Activated CD4-positive, CD25-positive, alpha-beta regulatory T cell (primary cell): ENCODE measurements at places on chromosomes 16 and 17.

DNA sequence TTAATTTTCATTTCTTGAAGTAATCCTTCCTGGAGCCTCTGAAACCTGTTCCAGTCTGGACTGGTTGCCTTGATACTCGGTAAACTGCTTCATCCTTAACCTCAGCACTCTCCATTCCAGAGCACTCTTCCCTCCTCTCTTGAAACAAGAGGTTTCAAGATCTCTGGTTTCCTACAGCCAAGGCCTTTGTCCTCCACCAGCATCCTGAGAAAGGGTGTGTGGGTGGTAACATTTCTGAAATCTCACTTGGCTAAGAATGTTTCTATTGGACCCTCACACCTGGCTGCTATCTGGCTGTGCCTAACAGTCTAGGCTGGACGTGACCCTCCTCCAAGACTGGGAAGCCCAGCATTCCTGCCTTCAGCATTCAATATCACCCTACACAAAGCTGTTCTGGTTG lies 99.7 kb downstream of the CYTH1 start:
- DNase-seq = no peak

DNA sequence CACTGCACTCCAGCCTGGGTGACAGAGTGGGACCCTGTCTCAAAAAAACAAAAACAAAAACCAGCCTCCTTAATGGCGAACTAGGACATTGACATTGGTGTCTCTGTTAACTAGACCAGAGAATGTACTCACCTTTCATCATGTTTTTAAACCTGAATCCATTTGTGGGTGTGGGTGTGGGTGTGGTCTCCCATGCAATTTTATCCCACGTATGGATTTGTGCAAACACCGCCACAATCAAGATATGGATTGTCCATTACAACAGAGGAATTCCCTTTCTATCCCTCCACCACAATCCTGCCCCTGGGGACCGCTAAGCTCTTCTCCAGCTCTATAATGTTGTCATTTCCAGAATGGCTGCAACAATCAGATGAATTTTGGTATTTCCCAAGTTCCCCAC lies 49.9 kb downstream of the DNAH17 start:
- DNase-seq = no peak

- DNase-seq = peak; percentile 61
Measured at GRCh38 chr17:1627982-1628855, at the start of gene SLC43A2. SLC43A2 (minus strand) TSS chr17:1628834; CDS start chr17:1627874, 960 bp downstream.

DNA sequence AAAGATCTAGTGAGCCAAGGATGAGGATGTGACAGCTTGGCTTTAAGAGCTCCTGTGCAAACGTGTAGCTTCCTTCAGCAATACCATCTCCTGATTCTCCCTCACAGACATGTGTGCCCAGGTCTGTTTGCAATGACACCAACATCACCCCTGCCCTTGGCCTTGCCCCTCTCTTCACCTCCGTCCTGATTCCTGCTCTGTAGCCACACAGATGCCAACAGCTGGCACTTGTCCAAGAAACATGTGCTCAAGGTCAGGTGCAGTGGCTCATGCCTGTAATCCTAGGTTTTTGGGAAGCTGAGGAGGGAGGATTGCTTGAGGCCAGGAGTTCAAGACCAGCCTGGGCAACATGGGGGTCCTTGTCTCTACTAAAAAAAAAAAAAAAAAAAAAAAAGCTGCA lies 103.8 kb upstream of the CRHR1 start:
- no peak for DNase-seq

DNA sequence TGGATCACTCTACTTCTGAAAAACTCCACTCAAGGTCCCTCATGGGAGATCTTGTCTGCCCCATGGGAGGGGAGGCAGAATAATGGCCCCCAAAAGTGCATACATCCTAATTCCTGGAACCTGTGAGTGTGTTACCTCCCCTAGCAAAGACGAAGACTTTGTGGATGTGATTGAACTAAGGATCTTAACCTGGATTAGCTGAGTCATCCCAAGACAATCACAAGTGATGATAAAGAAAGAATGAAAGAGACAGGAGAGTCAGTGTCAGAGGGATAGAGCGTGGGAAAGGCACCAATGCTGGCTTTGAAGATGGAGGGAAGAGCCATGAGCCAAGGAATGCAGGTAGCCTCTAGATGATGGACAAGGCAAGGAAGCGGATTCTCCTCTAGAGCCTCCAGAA lies 374.7 kb upstream of the DYNLRB2 start:
- no peak for DNase-seq
